RWPE1 (cell line): ENCODE measurements at places on chromosomes 6 and 20.

- DNase-seq = no peak
Observed at GRCh38 chr20:10563935-10564492, 109.8 kb downstream of the JAG1 start.

DNA sequence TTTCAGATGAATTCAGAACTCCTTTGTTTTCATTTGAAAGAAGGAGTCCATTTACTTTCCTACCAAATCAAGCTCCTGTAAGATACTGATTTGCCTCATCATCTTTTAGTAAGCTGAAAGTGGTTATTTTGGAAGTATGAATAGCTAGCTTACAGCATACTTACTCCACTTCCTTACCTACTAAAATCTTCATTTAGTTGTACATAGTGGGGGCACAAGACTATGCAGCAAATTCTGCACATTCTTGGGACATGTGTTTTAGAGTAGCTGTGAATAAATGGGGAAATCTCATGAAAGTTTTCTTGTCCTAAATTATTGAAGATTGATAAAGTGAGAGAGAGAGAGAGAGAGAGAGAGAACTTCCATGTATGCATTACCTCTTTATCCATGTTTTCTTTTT, 256.3 kb downstream of the OGFRL1 start:
- DNase-seq = no peak

GRCh38 chr6:5353971-5354370, 92.7 kb downstream of the FARS2 start:
- DNase-seq = no peak

- DNase-seq = no peak
Observed at GRCh38 chr6:111667931-111668330, 62.3 kb upstream of the TRAF3IP2 start.

- no peak for DNase-seq
Observed at GRCh38 chr6:125922322-125922860, 34.2 kb upstream of the HINT3 start.

GRCh38 chr20:56411759-56412472, at the start of gene CASS4:
Gene CASS4 (plus strand): TSS chr20:56412260. CDS start chr20:56412459, 199 bp downstream.
- DNase-seq = no peak

DNA sequence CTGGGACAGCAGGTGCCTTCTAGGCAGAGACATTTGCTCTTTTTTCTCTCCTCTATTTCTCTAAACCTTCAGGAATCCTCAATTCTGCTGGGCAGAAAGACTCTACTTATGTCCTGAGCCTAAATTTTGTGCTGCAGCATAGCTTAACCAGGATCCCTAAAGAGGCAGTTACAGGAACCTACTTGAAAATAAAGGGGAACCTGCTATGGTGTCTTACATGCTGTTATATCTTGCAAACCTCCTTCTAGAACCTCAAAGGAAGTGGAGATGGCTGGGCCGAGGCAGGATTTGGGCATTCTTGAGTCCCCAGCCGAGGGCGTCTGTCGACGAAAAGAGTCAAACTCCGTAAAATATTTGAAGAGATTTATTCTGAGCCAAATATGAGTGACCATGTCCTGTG, 17.1 kb upstream of the GMNN start:
- DNase-seq = no peak

DNA sequence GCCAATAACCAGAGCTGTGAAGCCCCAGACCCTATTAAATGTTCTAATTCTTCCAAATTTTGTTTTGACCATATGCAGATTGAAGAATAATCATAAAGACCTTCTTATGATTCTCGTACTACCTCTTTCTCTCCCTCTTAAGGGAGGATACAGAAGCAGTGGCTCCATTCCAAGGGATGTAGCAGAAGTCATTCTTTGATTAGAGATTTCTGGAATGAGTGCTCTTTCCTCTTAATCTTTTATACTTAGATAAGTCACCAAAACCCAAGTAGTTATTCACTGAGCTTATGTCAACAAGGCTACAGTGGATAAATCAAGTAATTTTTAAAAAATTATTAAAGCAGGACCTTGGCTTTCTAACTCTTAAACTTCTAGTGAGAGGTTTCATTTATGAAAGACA, 266.0 kb upstream of the STXBP5 start:
- no peak for DNase-seq

GRCh38 chr6:110541701-110542309, 65.4 kb upstream of the SLC22A16 start:
- DNase-seq = no peak
